ENCODE measurements at places on chromosomes 2 and 18.

DNA sequence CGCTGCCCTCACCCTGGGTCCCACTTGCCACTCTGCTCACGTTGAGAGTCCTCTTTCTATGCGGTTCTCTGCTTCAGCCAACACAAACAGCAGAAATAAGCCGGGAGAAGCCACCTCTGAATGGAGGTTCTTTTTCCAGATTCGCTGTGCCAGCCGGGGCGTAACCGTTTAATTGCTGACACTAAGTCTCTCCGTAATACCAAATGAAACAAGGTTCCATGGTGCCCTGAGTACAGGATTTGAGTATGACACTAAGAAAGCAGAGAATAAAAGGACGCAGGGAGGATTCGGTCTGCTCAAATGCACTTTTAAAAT lies 37.6 kb downstream of the CTIF start:
- DNase-seq = no peak

DNA sequence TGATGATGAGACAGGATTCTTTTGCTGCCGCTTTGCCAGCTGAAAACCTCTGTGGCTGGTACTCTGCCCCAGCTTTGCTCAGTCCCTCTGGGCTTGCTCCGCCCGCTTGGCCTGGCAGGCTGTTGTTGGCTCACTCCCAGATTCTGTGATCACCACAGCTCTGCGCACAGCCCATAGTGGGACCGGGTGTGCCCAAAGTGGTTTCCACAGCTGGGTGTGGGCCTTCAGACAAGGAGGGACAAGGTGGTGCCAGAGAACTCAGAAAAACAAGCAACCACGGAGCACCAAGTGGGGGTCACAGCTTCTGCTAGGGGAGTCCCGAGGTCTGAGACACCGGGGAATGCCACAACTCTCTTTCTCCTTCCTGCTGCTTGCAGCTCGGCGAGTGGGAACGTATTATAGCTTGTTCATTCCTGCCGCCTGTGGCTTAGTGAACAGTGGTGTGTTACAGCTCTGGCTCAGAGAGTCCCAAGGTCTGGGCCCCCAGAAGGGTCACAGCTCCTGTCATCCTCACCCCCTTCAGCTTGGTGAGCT lies 9.2 kb upstream of the KYNU start:
- peak; percentile 26 for DNase-seq

- no peak for DNase-seq
Measured at GRCh38 chr2:23673830-23674679, 252.9 kb downstream of the ATAD2B start.

GRCh38 chr18:27606741-27607140 lies 421.6 kb upstream of the CHST9 start:
- DNase-seq = no peak

GRCh38 chr18:6980363-6980762 lies 137.2 kb downstream of the LAMA1 start:
- DNase-seq = no peak

DNA sequence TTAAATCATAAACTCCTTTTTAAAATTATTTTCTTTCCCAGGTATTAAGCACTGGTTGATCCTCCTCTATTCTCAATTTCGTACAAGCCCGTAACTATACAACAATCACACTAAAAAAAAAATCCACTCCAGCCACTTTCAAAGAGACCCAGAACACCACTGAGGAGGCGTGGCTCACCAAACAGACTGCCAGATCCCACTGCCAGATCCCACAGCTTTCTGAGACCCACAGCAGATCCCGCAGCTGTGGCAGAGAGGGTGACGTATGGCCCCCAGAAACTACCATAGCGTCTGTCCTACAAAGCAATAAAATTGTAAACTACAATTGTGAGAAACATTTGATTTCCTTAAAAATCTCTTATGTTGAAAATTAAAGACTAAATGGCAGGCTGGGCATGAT lies 230.7 kb upstream of the PXDN start:
- DNase-seq = no peak

DNA sequence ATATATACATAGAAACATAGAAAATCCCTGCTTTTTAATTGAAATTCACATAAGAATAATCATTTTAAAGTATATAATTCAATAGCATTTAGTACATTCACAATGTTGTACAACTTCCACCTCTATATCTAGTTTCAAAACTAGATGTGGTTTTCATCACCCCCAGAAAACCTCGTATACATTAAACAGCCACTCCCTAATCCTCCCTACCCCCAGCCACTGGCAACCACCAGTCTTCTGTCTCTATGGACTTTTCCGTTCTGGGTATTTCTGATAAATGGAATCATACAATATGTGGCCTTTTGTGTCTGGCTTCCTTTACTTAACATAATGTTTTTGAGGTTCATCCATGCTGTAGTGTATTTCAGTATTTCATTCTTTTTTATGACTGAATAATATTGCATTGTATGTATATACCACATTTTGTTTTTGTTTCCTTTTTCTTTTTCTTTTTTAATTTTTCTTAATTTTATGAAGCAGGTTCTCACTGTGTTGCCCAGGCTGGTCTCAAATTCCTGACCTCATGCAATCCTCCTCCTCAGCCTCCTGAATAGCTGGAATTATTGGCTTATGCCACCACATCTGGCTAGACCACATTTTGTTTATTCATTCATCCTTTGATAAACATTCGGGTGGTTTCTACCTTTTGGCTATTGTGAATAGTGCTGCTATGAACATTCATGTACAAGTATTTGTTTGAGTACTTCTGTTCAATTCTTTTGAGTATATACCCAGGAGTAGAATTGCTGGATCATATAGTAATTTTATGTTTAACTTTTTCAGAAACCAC lies 50.6 kb upstream of the RNF152 start:
- DNase-seq = no peak

DNA sequence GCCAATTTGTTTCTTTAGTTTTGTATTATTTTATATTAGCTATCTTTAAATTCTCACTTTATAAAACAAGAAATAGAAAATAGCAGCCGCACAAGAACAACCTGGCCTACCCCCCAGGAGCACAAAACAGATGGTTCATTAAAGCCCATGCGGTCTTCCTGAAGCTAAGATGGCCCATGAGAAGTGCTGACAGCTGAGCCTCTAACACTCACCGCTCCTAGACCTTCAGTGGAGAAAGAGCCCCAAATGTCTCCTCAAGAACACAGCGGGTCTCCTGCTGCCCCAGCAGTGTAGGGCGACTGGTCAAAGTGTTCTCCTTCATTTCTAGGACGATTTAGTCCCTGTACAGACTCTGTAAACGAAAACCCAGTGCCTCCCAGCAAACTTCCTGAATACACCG lies 45.1 kb downstream of the LPIN2 start:
- no peak for DNase-seq

DNA sequence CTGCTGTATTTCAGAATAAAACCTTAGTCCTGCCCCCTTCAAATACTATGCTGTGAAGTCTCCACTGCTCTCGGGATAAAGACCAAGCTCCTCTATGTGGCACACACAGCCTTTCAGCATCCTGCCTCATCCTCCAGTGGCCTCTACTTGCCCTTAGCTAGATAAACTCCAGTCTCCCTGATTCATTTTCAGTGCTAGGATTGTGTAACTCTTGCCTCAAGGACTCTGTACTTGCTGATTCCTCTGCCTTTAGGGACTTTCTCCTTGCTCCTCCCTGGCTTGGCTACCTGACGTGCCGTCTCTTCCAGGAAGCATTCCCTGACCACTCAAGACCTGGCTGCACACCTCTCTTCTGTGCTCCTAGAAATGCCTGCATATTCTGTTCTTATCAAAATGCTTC lies 416.7 kb downstream of the MTX2 start:
- DNase-seq = no peak

GRCh38 chr2:177331466-177331997 lies 61.0 kb upstream of the AGPS start:
- DNase-seq = no peak

GRCh38 chr2:15677141-15677843 lies 85.6 kb downstream of the DDX1 start:
- no peak for DNase-seq

- DNase-seq = peak; percentile 38
Measured at GRCh38 chr2:172710584-172711047, 25.0 kb upstream of the RAPGEF4 start.

DNA sequence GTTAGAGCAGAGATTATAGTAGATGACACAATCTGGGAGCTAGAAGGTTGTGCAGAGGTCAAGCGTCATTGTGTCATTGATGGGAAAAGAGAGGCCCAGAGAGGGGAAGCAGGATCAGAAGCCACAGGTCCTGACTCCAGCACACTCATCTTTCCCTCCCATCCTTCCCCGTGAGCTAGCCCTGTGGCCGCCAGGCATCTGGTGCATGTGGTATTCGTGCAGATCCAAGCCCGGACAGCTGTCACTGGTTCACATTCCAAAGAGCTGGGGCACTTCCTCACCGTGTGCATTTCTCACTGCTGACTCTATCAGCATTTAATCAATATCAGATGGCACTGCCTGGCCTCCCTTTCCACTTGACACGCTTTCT lies 94.1 kb upstream of the THOC1 start:
- DNase-seq = no peak

DNA sequence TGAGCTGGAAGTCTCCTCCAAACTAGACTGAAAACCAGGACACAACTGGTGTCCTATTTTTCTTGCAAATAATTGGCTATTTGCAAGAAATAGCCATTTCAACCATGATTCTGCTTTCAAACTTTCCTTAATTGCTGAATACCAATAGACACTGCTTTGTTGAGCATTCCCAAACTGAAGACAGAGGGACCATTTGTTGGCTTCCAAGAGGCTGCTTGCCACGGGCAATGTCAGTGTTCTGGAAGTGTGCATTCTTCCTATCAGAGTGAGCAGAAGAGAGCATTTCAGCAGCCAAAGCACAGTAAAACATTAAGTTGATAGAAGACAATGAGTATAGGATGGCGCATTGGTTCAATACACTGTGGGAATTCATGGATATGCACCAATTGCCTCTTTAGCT lies 360.5 kb upstream of the RGPD4 start:
- no peak for DNase-seq

GRCh38 chr18:45626330-45627203 lies 11.3 kb downstream of the SLC14A2 start:
- DNase-seq = no peak

DNA sequence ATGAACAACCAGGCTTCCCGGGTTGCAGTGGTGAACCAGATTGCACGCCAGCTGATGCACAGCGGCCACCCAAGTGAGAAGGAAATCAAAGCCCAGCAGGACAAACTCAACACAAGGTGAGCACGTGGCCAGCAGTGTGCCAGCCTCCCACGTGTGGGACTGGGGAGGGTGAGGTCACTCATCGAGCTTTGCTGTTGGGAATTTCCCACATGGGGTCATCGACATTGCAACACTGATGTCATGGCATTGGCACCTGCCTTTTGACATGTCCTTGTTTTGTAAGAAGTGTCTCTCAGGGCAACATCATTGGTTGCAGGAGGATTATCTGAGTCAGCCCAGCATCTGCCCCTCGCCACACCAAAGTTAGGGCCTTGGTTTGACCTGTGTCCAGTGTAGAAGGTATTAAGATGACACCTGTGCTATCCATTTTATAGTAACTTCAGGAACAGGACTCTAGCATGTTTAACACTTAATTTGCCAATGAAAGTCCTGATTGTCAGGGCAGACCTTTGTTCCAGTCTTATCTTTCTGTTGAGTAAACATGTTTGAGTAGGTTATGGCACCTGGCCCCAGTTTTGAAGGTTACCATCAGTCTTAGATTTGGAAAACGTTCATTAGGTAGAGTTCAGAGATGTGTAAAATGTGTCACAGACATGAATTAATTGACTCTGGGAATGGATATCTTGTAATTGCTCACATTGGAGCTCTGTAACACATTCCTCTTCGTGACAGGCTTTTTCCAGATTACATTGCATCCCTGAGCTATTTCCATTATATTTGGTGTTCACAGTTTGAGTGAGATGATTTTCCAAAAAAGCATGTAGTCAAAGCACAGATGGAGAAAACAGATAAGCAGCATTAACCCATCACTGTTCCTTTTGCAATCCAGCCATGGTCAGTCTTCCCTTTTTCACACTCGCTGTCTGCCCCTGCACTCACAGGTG lies 93.3 kb upstream of the EML6 start:
- no peak for DNase-seq

Data from CD4-positive, alpha-beta T cell treated with Interleukin-10 for 1 hour (primary cell).